ENCODE measurements at places on chromosomes 1 and 21.
A peak's percentile ranks its signal among the peaks of the same experiment; 100 is the strongest.

- no peak for DNase-seq
- H3K4me1 ChIP-seq = no peaks in the 10 kb centered on the region
- H3K36me3 ChIP-seq = no peaks in the 10 kb centered on the region
- H3K27me3 ChIP-seq = peaks cover 4% of the 10 kb centered on the region
- H3K4me3 ChIP-seq = no peak overlapping the region
- no peak overlapping the region for H3K27ac ChIP-seq
Measured at GRCh38 chr21:31075848-31076247, 37.6 kb upstream of the KRTAP19-8 start.

- no peak overlapping the region for H3K27ac ChIP-seq
- H3K27me3 ChIP-seq = no peaks in the 10 kb centered on the region
- H3K4me3 ChIP-seq = no peak overlapping the region
- no peaks in the 10 kb centered on the region for H3K4me1 ChIP-seq
Measured at GRCh38 chr1:28534671-28535070, 18.2 kb upstream of the TRNAU1AP start.

GRCh38 chr1:161840363-161840762, 74.2 kb downstream of the ATF6 start:
- DNase-seq = no peak
- H3K27me3 ChIP-seq = no peaks in the 10 kb centered on the region
- no peak overlapping the region for H3K27ac ChIP-seq
- H3K4me1 ChIP-seq = peaks cover 5% of the 10 kb centered on the region

DNA sequence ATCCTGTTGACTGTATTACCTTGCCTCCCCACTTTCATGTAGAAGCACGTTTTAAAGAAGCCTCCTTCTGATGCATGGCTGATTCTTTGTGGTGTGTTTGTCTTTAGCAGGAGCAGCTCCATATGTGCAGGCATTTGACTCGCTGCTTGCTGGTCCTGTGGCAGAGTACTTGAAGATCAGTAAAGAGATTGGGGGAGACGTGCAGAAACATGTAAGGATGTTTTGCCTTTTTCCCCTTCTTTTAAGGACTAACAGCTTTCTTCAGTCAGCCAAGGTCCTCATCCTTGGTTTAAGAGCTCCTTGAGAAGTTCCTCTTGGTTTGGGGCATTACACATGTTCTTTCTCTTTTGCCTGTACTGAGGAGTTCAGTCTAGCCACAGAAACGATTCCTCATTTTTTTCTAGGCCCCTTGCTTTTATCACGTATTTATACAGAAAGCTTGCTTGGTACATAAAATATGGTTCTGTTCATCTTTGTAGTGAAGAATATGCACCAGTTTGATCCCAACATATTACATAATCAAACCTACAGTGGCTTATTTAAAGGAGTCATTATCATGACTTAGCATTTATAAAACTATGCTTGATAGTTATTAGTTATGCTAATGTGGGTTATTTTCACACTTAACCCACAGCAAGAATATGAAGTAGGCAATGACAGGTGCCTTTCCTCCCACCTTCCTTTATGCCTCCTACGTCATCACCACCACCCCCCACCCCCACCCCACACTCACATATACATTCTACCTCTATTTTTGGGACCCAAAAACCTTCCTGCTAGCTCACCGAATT, 19.6 kb downstream of the CAP1 start:
- peak overlapping the region; percentile 89 for H3K27ac ChIP-seq
- no peaks in the 10 kb centered on the region for H3K27me3 ChIP-seq
- H3K36me3 ChIP-seq = peaks cover 8% of the 10 kb centered on the region
- peak overlapping the region; percentile 72 for H3K4me3 ChIP-seq
- peaks cover 97% of the 10 kb centered on the region for H3K4me1 ChIP-seq
- no peak for DNase-seq

GRCh38 chr1:111924786-111925185, 64.7 kb downstream of the KCND3 start:
- no peaks in the 10 kb centered on the region for H3K36me3 ChIP-seq
- H3K27ac ChIP-seq = no peak overlapping the region
- peaks cover 26% of the 10 kb centered on the region for H3K27me3 ChIP-seq
- no peak overlapping the region for H3K4me3 ChIP-seq

DNA sequence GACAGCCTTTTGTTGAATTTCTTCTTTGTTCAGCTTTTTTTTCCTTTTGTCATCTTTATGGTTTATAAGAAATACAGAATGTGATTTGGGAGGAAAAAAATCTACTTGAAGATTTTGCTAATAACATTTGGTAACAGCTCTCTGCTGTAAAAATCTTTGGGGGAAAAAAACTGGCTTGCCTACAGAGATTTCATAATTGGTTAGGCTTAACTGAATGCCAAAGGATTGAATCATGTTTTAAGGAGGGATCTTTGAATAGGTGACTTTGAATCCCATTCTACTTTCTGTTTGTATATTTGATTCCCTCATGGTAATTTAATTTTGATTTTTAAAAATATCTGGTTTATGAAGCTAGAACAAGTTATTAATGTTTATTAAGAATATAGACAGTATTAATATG, 3.2 kb downstream of the BTF3L4 start:
- no peak overlapping the region for H3K27ac ChIP-seq
- DNase-seq = no peak
- H3K4me1 ChIP-seq = peaks cover 66% of the 10 kb centered on the region
- peaks cover 6% of the 10 kb centered on the region for H3K36me3 ChIP-seq
- H3K4me3 ChIP-seq = peak overlapping the region; percentile 45

All from naive thymus-derived CD8-positive, alpha-beta T cell (primary cell).